AG09309 (cell line): ENCODE measurements at places on chromosomes 1 and 21.

DNA sequence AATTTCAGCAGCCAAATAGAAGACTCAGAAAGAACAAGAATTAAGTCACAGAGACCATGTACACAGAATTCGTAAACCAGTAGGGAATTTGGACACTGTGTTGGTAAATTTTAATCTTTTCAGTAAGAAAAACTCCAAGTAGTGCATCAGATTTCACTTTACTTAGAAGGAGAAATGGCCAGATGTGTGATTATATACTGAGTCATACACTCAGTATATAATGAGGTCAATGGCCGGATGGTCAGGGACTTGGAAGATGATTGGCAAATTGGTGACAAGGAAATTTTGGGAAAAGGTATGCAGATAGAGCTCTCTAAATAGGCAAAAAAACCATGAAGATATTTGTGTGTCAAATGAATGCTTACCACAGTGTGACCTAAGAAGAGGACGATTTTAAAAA is 399.8 kb upstream of the LRRC7 start:
- DNase-seq = no peak

DNA sequence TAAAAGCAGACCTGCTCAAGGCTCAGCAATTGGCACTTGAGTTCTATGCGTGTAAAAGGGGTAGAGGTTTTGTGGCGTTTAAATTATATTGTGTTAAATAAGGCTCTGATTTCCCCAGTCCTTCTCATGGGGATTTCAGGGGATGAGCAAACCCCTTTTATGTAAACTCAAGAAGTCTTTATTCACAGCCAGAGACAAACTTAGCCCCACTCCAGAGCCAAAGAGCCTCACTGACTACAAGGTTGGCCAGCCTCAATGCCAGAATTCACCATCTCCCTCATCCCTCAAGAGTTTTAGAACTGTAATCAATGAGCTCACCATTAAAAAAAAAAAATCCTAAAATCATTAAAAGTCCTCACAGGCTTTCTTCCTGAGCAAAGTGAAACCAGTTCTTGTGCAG is 107.8 kb downstream of the SLC30A10 start:
- no peak for DNase-seq

DNA sequence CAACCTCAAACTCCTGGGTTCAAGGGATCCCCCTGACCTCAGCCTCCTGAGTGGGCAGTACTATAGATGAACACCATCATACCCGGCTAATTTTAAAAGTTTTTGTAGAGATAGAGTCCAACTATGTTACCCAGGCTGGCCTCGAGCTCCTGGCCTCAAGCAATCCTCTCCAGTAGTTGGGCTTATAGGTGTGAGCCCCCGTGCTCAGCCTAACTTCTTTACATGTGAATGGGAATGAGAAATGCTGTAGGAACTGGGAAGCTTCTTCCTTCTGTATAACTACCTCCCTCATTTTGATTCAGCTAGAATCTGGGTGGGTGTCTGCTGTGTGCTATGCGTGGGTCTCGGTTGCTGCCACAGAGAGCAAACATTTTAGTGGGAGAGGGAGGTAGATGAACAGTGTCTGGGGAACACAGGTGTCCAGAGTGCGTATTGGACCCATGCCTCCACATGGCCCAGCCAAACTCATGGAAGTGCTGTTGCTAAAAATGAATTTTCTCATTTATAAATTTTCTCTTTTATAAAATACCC is 150.6 kb downstream of the NOS1AP start:
- no peak for DNase-seq

DNA sequence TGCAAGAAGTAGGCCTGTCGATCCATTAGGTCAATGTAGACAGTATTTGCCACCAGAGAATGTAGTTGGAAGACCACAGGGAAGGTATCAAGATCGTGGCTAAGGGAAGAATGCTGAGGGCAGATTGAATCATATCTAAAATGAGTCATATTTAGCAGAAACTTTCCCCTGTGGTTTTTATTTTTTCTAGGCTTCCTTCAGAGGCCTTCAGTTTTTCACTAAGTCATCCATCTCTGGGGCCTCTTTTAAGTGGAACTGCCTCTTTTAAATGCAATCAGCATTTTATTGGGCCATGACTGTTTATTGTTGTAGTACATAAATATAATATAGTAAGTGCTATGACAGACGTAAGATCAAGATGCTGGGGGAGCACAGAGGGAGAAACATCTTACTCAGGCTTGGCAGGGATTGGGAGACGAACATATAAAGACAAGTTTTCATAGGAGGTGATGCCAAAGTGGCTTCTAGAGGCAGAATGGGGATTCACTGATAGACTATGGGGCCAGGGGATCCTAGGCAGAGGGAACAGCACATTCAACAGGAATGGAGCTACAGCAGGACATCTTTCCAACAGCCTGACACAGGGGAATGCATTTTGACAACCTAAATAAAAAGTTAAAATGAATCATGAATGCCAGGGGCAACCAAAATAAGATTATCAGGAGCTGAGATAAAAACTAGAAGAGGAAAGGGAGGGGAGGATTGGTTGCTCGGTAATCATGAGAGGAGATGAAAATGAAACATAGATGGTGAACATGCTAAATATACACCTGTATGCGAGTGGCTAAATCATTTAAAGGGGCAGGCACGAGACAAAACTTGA is 20.1 kb downstream of the UBE2U start:
- peak; percentile 82 for DNase-seq

DNA sequence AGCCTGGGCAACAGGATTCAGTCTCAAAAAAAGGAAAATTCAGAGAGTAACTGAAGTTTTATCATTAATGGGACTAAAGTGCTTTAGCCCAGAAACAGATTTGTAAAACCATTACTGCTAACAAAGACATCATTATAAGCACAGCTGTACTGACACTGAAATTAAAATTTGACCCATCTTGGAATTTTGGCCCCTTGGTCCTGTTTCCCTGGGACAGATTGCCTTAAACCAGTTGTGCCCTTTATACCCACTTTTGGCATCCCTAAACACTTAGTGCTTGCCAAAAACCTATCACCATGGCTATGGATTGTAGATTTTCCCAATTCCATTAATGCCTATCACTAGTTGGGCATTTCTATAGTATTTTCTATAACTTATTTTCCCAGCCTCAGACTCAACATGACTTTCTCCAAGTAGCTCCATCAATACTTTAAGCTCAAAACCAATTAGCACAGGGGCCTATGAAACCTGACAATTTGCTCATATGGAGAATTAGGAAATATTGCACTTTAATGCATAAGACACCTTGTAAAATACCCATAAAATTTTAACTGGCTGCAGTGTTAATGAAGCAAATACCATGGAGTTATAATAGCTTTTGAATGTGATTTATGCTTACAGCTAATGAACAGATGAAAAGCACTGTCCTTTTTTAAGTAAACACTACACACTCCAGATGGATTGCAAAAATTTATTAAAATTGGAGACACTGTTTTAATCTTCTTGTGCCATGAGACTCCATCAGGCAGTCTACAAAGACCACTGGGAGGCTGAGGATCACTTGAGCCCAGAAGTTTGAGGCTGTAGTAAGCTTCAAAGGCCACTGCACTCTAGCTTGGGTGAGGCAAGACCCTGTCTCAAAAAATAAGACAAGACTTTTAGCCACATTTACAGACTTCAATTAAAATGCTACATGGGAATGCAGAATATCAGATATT is 4.3 kb downstream of the GAS5 start:
- DNase-seq = no peak

DNA sequence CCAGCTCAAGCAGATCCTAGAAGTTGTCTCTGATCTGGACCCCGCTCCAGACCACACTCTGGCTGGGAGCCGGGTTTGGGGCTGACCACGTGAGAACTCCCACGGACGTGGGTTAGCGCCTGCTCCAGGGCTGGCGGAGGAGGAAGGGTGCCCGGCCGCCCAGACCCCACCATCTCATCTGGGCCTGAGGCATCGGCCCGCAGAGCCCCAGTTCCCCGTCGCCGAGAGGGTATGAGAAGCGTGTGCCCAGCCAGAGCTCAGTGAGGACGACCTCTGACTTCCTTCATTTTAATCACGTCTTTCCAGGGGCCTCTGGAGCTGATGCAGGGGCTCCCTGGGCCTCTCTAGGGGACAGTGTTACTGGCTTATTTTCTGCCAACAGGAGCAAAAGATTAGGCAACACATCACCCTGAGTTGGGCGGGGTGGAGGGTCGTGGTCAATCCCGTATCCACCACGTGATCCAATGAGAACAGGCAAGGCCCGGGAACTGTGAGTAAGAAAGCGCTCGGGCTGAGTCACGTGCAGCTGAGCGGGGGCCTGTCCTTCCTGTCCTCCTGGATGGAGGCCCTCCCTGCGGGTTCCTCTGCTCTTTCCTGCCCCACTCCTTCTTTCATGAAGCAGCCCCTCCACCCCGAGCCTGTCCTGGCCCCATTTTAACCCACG is 81.1 kb downstream of the SIK1 start:
- DNase-seq = no peak

DNA sequence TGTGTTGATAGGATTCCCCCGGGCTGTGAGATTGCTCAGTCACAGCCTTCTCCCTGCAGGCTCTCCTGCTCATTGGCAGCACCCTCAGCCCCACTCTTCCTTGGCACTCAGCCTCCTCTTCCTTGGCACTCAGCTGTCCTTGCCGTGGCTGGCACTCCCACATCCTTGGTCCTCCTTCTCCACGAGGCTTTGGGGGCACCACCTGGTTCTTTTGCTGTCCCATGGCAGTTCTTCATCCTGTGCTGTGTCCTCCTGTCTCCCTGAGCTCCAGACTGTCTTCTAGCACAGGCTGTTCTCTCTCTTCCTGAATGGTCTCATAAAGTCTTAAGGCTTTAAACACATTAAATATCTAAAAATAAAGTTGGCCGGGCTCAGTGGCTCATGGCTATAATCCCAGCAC is 27.0 kb downstream of the PKNOX1 start:
- no peak for DNase-seq

GRCh38 chr1:241591317-241591716 is 48.9 kb downstream of the CHML start:
- peak; percentile 33 for DNase-seq

DNA sequence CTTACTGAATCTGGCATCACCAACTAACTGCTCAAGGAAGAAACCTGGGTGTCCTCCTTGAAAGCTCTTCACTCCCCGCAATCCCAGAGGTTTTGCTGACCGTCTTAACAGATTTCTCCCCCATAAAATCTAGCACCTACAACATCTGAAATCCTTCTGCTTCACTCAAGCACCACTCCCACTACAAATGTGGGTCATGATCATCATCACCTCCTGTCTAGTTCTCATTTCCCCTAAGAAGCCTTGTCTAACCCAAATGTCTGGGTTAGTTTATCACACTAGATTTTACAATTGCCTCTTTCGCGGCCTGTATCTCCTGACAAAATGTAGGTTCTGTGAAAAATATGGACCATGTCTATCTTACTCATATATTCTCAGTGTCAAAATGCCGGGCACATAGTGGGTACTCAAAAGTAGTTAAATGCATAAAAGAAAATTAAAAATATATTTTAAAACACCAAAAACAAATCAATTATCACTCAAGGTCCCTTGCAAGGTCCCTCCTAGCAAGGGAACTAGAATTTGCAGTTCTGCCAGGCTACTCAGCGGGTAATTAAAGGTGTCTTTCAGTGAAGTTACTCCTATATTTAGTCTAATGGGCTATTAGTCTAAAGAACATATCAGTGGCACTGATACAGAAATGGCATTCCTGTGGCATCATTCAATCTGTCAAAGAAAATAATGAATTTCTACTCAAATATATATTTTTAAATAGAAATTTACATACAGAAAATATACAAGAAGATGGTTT is 19.6 kb downstream of the C21orf91 start:
- DNase-seq = no peak

- DNase-seq = no peak
These were observed 138.5 kb upstream of the SYT6 start for GRCh38 chr1:114292194-114292593.

- DNase-seq = no peak
These were observed 136.2 kb downstream of the RHOU start for GRCh38 chr1:228871314-228872061.

GRCh38 chr1:76510672-76511557 is 356.4 kb upstream of the ST6GALNAC5 start:
- DNase-seq = no peak

DNA sequence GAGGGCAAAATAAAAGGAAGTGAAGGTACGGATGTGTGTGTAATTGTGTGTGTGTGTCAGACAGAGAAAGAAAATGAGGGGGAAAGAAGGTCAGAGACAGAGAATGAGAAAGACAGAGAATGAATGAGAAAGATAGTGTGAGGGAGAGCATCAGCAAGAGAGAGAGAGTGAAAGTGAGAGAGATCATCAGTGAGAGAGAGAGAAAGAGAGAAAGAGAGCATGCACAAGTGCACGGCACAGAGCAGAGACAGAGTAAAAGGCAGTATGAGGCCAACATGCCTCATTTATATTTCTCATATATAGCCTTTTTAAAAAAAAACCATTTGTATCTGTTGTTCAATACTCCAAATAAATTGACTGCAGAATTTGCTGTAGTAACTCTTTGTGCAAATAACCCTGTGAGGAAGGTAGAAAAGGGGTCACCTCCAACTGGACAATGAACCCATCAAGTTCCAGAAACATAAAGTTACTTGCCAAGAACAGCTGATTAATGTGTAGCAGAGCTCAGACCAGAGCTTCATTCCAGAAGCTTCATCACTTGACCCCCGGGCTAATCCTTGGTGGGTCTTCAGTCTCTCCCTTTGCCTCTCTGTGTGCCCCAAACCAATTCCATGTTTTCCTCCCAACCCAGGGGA is 1.2 kb downstream of the HSD3B2 start:
- DNase-seq = no peak

GRCh38 chr1:25996966-25997827 is 666 bp downstream of the PAFAH2 start:
- no peak for DNase-seq

DNA sequence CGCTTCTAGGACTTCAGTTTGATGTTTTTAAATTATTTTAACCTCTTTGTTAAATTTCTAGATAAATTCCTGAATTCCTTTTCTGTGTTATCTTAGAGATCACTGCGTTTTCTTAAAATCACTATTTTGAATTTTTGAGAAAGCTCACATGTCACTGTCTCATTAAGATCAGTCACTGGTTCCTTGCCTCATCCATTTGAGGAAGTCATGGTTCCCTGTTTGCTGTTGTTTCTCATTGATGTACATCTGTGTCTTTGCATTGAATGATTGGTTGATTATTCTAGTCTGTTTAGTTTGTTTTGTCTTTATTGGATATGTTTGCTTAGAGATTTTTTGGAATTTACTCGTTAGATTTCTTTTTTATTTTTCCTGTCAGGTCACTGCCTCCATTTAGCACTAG is 50.1 kb downstream of the CRP start:
- no peak for DNase-seq

DNA sequence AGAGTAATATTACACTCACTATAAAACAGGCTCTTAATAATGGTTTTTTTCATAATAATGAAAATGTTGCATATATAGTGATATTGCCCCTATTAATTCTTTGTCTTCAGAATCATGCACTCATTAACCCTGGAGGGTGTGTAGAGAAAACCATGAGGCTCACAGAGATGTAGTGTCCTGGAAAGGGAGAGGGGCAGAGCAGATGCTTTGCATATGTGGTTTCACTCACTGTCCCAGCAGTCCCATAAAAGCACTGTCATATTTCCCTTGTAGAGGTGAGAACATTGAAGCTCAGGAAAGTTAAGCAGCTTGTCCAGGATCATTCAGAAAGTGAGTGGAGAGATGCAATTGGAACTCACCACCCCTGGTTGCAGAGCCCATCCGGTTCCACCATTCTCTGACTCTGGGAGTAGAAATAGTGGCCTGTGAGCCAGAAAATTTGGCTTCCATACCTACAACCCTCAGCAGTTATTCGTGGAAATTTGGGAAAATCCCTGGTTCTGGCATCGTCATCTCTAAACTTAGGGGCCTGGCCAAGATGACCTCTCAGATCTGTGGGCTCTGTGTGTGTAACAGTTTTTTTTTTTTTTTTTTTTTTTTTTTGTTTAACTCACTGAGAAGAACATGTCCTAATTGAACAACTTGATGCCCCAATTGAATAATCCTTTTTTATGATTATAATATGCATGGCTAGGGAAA is 86.4 kb downstream of the RGL1 start:
- DNase-seq = no peak

- peak; percentile 57 for DNase-seq
These were observed 41.0 kb downstream of the RUNX3 start for GRCh38 chr1:24888971-24889676.
